ENCODE measurements at places on chromosomes 7 and 10. TPM values are rescaled to one million over a fixed set of nuclear protein-coding genes. Genes with fewer than 3 reads are reported as not detected.

SEMA3E gene
- total RNA-seq = 1.6 TPM

LIPN gene
- not detected for total RNA-seq

OR2A1 gene
- total RNA-seq = not detected

GRCh38 chr10:75736151-75736640 lies 304.8 kb downstream of the LRMDA start:
- H3K27me3 ChIP-seq = peaks cover 9% of the 10 kb centered on the region
- no peak overlapping the region for H3K27ac ChIP-seq
- no peaks in the 10 kb centered on the region for H3K36me3 ChIP-seq
- H3K4me1 ChIP-seq = no peaks in the 10 kb centered on the region

GRCh38 chr10:104587751-104588150 lies 53.3 kb upstream of the SORCS3 start:
- no peaks in the 10 kb centered on the region for H3K36me3 ChIP-seq
- peaks cover 80% of the 10 kb centered on the region for H3K27me3 ChIP-seq
- H3K4me1 ChIP-seq = no peaks in the 10 kb centered on the region
